ENCODE measurements at places on chromosomes 3 and 15. TPM values are rescaled to one million over a fixed set of nuclear protein-coding genes. Genes with fewer than 3 reads are reported as not detected.

The RNU5B-1 gene
- total RNA-seq = 51.0 TPM

The GAP43 gene
- 0.83 TPM for total RNA-seq

GRCh38 chr3:24828551-24828950 lies 333.9 kb upstream of the THRB start:
- no peak for DNase-seq

GRCh38 chr3:24229468-24230221 lies 265.0 kb downstream of the THRB start:
- DNase-seq = no peak

DNA sequence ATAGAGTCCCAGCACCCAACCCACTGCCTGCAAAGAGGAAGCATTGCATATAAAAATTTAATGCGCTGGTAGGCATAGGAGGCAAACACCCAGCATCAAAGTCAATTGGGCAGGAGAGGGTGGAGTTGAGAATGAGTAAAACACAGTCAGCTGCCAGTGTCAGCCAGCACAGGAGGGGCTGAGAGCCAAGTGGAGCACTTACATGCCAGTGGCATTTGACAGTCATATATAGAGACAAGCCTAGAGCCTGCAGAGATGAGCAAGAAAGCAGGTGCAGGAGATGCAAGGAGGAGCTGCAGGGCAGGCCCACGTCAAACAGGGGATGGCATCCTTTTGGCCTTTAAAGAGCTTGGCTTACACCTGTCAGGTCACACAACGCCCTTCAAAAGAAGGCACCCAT lies 27.6 kb upstream of the ZFAND6 start:
- DNase-seq = no peak

DNA sequence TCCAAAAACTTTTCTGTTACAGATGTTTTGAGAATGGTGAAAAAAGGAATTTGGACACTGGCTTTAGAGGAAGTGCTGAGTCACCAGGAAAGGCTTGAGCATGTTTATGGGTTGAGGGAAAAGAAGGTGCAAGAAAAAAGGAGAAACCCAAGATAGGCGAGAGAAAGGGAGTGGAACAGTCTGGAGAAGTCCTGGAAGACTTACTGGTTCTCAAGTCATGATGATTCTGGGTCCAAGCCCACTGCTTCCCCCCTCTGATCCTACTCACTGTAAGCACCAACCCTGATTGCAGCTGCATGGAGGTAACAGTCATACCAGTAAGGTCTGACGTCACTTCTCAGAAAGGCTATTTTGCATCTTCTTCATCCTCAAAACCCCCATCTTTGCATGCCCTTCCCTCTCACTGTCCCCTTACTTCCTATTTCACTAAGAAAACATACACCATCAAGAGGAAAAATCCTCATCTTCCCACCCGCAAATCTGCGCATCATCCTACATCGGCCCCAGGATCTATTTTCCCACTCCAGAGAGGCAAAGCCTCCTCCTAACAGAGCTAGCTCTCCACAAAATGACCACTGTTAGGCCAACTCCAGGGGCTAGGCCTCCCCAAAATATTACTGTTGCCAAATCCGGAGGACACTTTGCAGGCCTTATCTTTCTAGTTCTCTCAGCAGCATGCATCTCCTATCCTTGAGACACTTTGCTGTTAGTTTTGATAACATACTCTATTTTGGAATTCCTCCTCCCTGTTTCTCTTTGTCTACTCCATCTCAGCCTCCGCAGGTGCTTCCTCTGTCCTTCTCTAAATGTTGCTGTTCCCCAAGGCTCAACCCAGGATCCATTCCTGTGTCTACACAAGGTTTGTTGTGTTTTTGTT lies 3.2 kb upstream of the ATP13A3 start:
- no peak for DNase-seq

DNA sequence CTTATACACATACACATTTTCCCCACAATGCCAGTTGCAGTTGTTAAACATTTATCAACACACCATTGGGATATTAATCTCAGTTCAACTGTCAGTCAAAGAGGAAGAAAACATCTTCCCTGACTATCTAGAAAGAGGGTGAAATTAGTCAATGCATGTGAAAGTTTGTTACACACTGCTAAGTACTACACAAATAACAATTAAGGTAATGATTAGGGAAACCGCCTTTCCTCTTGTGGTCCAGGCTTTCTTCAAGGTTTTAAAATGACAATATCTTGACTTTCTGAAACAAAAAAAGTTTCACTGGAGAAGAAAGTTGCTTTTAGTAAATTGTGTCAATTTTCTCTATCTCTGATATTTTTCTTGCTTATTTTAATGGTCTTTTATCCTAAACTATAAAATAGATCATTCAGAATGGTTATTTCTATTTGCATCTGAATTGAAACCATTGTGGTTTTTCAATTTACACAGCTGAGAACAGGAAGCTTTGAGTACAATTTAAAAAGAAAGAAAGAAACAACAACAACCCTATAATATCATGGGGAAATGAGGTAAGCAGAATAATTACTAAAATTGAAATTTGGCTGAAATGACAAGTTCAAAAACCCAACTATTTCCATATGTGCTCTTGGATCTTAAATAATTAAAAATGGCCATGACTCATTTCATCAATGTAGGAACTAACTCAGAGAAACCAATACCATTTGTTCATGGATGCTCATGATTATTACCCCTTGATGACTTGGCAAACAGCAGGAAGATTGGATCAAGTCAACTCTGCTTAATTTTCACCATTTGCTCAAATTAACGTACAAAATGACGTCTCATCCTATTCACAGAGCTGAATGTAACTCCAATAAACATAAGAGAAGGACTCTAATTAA lies 31.7 kb downstream of the GPR149 start:
- no peak for DNase-seq

- DNase-seq = peak; percentile 72
Observed at GRCh38 chr3:195001961-195002861, 268.7 kb downstream of the XXYLT1 start.

DNA sequence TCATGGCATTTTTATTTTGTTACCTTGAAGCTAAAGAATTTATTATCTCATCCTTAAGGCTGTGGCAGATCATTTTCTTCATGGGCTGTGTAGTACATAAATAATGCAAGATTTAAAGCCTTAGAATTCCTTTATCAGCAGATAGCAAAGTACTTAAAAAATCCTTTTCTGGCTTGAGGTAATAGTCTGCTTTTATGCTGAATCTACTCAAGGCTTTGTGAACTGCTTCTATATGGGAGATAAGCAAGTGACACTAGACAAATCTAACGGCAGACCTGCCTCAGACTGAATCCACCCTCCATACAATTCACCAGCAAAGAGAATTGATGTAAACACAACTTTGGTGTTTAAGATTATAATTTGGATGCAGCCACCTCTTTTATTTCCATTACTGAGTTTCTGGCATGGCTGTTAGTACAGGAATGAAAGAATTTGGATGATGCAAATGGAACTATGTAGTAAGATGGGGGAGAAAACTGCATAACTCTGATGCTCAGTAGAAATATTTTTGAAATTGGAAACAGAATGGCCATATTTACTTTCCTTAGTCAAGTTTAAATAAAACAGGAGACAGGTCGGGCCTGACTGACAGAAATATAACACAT lies 1121.5 kb downstream of the NAALADL2 start:
- DNase-seq = no peak

GRCh38 chr15:52417521-52417920 lies 111.2 kb downstream of the MYO5A start:
- DNase-seq = no peak

DNA sequence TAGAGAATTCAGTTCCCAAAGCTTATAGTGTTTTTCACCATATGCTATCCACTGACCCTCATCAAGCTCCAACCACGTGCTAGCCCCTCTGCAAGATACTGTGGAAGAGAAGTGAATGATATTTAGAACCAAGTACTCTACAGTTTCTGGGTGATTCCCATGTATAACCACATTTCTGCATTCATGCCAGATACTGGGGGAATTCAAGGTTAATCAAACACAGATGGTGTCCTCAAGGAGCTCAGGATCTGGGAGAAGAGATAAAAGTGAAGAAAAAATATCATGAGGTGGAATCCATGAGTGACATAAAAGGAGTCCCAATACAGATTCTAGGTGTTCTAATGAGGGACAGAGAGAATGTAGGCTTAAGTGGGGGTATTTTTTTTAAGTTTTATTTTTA lies 195.8 kb downstream of the FHIT start:
- DNase-seq = no peak

- no peak for DNase-seq
Observed at GRCh38 chr3:74107451-74107850, 482.7 kb upstream of the PDZRN3 start.

Data from heart right ventricle (tissue), 16 donors.